ENCODE measurements at places on chromosomes 16 and 17. TPM values are rescaled to one million over a fixed set of nuclear protein-coding genes. Genes with fewer than 3 reads are reported as not detected.
A peak's percentile ranks its signal among the peaks of the same experiment; 100 is the strongest.

GRCh38 chr17:43543300-43543699 lies 2.8 kb downstream of the ETV4 start:
- DNase-seq: no peak

The CCT6B gene
- 3.6 TPM for polyA plus RNA-seq

DNA sequence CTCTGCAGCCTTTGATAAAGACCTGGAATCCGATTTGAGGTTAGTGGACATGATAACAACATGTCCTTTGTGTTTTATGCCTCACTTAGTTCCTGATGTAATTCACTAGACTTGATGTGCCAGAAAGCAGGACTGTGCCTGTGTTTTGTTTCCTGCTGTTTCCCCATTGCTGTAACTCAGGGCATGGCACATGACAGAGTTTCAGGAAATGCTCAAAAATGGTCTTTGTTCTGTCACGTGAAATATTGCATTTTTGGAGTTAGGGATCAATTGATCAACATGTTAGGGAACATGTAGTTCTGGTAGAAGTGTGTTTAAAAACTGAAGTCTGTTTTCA lies 32.8 kb downstream of the DHX38 start:
- no peak for DNase-seq

DNA sequence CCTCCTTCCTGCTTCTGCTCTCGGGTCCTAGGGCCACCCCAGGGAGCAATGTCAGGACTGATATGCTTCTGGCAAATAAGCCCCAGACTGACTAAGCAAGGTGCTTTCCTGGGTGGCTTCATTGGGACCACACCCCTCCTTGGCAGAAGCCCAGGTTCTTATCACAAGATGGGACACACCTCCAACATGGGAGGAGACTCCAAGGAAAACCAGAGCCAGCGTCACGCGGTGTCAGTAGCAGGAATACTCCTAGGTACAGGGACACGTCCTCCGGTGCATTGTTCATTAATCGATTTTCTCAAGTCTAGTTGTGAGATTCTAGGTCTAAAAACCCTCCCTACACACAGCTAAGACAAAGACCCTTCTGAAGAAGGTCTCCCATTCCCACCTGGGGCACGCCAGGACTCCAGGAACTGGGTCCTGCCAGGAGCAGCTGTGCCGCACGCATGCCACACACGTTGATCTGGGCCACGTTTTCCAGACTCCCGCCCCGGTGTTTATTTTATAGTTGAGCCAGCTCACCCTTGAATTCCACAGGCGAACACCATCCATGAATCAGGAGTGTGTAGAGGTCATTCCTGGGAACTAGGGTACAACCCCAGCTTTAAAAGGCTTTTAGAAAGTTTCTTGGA lies 30.8 kb downstream of the FA2H start:
- DNase-seq: peak; percentile 65

- DNase-seq: no peak
Measured at GRCh38 chr17:34542700-34543336, 36.6 kb upstream of the TMEM132E start.
